ENCODE measurements at places on chromosomes 5 and 9.

- no peak for DNase-seq
These were observed 89.5 kb downstream of the EGFLAM start for GRCh38 chr5:38347896-38348295.

GRCh38 chr5:88719434-88719833 is 163.6 kb downstream of the MEF2C start:
- DNase-seq, result no peak

DNA sequence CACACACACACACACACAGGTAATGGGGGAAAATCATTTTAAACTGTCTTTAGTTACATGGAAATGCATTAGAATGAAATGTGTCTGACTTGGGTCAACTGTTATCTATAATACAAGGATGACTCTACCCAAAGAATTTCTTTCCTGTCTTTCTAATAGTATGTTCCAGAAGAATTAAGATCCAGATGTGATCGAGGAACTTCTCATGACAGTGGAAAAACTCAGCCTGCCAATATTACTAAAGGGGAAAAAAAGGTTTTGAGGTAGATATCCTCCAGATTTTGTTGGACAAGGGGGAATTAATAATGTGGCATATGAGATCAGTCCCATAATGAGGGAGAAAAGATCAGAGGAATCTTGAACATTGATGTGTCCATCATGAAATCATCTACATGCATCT is 190.6 kb upstream of the MAP3K1 start:
- DNase-seq, result no peak

- DNase-seq, result no peak
These were observed 92.5 kb downstream of the ROR2 start for GRCh38 chr9:91857291-91858212.

DNA sequence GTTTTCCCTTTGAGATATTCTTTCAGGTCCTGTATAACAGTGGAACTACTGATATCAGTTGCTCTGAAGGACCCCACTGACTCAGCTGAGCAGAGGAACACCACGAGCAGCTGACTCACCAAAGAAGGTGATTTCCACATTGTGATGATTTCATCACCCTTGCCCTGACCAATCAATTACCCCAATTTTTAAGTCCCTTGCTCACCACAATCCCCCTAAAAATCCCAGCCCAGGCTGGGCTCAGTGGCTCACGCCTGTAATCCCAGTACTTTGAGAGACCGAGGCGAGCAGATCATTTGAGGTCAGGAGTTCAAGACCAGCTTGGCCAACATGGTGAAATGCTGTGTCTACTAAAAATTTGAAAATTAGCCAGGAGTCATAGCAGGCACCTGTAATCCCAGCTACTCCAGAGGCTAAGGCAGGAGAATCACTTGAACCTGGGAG is 125.3 kb upstream of the ABCA1 start:
- DNase-seq, result no peak
